ENCODE measurements at places on chromosomes 12 and 14.

DNA sequence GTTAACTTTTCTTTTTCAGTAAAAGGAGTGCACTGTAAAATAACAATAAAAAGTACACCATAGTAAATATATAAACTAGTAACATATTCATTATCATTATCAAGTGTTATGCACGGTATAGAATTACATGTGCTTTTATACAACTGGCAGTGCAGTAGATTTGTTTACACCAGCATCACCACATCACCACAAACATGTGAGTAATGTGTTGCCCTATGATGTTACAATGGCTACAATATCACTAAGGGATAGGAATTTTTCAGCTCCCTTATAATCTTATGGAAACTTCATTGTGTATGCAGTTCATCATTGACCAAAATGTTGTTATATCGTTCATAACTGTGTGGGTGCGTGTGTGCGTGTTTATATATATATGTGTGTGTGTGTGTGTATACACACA is 23.5 kb upstream of the NEDD1 start:
- no peak for DNase-seq

DNA sequence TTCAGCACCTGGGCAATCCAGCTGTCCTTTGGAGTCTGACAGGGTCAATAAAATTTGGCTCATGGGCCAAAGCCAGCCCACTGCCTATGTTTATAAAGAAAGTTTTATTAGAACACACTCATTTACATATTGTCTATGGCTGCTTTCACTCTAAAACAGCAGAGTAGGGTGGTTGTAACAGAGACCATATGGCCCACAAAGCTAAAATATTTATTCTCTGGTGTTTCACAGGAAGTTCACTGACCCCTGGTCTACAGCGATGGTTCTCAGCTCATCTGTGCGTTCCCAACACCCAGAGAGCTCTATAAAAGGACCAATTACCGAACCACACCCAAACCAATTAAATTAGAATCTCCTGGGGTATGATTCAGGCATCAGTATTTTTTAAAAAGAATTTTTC is 37.7 kb upstream of the RTRAF start:
- no peak for DNase-seq

- no peak for DNase-seq
Measured at GRCh38 chr14:64220466-64220865, 73.7 kb downstream of the ESR2 start.

DNA sequence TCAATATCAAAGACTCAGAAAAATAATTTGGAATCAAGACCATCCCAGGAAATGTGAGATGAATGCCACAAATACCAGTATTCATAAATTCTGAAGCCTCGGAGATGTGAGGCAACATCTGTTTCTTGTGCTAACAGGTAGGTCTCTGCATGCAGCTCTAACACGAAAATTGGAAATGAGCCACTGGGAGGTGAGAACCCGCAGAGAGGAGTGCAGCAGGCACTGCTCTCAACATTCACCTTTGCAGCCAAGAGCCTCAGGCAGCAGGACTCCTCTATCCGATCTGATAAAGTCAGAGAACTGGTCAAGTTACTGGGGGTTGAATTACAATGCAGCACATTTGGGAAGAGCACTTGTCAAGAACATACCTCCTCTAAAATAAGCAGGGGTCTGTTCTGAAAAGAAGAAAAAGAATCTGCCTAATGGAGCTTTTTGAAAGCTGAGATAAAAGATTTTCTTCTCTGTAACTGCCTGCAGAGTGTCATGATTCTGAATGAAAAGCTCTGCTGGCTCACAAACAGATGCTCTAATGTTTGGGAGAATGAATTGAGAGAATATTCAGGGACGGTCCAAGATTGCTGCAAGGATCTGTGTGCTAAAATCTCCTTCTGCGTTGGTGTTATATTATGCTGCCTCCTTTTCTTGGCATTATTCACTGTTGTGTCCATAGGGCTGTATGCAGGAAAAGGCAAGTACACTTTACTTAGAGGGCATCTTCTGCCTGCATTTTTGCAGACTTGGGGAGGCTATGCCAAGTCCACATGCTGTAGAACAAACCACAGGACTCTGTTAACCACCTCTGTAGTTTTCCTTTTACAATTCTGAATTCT is 209.6 kb upstream of the KRR1 start:
- no peak for DNase-seq

GRCh38 chr12:113385282-113385882 is 18.3 kb downstream of the SDS start:
- no peak for DNase-seq

DNA sequence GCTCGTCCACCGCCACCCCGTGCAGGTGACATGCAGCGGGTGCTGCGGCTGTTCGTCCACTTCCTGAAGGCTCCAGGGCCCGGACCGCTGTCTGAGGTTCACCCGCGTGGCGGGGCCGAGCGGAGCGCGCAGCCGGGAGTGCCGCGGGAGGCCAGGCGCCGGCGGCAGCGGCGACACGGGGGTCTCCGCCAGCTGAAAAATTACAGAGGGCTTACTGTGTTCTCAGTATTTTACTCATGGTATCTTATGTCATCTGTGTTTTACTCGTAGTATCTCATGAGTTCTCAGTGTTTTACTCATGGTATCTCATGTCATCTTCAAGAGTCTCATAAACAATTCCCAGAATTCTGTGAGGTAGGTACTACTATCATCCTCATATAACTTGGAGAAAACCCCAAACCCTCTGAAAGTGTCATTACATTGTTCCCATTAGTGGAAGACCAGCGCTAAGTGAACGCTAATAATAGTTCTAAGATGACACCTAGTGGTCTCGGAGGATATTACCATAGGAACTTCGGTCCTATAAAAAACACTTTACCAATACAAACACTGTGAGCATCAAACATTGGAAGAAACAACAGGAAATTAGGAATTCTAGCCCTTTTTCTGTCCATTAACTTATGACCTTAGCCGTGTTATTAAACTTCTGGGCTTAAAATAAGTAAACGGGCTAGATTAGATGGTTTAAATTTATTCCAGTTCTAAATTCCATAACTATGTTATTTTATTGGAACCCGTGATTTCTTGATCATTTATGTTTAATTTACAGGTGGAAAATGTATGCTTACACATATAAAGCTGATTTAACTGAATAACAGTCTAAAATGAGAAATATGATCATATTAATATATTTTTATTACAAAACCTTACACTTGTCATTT is 32.4 kb downstream of the AK7 start:
- DNase-seq = peak; percentile 30
